Dermis microvascular lymphatic vessel endothelial cell (primary cell): ENCODE measurements at places on chromosomes 13 and 19.

GRCh38 chr13:48156466-48156865 is 61.6 kb upstream of the MED4 start:
- DNase-seq = no peak

DNA sequence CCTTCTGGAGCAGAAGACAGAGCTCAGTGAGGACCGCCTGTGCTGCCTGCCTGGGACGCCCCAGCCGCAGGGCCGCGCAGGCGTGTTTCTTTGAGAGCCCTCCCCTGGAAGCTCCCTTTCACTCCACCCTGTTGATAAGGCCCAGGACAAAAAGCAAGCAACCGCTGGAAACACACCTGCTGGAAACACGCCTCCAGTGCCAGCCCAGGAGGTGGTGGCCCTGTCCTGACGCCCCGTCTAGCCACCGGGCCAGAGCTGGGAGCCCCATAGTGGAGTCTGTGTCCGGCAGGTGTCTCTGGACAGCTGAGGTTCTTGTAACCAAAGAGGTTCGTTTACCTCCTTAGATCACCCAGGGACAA is 173.8 kb downstream of the KATNAL1 start:
- DNase-seq = no peak

DNA sequence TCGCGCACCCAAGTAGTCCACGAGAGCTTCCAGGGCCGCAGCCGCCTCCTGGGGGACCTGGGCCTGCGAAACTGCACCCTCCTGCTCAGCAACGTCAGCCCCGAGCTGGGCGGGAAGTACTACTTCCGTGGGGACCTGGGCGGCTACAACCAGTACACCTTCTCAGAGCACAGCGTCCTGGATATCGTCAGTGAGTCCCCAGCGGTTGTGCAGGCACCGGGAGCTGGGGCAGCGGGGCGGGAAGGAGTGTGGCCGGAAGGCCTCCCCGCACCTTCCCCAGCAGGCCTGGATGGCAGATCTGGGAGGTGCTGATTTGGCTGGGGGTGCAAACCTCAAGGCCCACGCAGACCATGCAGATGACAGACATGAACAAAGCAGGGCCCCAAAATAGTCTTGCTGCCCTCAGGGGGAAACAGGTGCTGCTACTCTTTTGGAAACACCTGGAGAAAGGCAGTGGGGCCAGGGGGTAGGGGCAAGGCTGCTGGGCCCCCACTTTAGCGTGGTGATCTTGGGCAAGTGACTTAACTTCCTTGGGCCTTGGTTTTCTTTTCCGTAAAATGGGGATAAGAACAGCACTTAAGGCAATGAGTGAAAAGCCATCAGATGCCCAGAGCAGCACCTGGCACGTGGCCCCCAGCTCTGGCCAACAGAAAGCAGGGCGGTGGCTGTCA is 4.0 kb downstream of the MAG start:
- DNase-seq = no peak

DNA sequence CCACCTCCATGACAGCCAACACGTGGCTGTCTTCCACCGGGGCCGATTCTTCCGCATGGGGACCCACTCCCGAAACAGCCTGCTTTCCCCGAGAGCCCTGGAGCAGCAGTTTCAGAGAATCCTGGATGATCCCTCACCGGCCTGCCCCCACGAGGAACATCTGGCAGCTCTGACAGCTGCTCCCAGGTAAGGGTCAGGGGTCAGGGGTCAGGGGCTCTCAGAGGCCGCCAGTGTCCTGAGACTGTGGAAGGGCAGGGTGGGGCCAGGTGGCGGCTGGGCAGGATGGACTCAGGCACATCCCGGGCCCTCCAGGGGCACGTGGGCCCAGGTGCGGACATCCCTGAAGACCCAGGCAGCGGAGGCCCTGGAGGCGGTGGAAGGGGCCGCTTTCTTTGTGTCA is 15.0 kb downstream of the CPT1C start:
- no peak for DNase-seq

GRCh38 chr19:7953576-7953975 is 10.1 kb upstream of the TIMM44 start:
- DNase-seq = no peak

DNA sequence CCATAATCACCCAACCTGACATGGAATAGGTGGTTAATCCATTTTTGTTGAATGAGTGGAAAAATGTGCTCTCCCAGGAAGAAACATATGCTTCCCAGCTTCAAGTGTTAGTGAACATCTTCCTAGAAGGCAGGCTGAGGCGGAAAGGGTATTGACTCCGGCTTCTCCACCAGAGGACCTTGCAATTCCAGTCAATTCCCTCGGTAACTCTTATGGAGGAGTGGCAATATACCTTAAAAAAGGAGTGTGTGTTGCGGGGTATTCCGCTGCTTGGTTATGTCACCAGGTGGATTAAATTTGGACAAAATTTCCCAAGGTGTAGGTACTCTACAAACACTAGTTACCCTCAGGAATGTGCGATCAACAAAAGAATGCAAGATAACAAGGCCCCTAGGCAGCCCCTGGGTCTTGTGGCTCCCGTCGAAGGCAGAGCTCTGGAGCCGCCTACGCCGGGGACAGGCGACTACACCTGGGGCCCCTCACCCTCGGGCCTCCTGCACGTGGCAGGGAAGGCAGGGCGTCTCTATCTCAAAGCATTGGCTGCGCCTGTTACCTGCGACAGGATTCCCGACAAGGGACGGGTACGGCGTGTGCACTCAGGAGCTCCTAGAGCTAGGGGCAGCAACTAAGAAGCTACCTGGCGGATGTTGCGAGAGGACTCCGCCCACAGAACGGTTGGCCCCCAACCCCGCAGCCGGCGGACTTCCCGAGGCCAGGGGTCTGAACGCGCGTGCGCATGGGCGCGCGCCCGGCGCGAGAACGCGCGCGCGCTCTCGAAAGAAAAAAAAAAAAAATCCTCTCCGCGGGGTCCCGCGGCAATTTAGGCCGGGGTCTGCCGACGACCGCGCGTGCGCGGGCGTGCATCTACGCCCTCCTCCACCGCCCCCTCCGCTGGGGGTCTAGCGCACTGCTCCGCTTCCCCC is at the start of gene WDR87:
Gene WDR87 (minus strand): TSS at position 649 of the 923 bp plus-strand sequence. CDS start 8,355 bp downstream, outside the sequence.
- peak; percentile 59 for DNase-seq
